Tongue (tissue), 3 donors: ENCODE measurements at places on chromosomes 3 and 15.

GRCh38 chr3:193490580-193490979 lies 64.1 kb downstream of the ATP13A4 start:
- DNase-seq, result no peak

- DNase-seq, result no peak
These were observed 1.6 kb upstream of the UBE2Q2 start for GRCh38 chr15:75841626-75842025.

DNA sequence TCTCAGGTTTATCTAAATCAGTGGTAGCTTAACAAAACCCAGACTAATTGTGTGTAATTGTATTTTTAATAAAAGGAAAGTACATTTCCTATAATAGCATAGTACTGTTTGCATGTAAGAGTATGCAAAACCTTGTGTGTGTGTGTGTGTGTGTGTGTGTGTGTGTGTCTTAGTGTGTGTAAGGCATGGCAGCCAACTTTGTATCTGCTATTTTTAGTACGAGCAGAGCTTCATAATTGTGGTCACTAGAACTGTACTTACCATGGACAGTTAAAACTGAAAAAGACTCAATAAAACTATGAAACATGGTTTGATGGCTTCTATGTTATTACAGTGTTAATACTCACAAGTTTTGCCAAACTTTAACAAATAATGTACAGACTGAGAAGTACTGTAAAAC lies 6.2 kb downstream of the P2RY1 start:
- DNase-seq, result peak; percentile 21

DNA sequence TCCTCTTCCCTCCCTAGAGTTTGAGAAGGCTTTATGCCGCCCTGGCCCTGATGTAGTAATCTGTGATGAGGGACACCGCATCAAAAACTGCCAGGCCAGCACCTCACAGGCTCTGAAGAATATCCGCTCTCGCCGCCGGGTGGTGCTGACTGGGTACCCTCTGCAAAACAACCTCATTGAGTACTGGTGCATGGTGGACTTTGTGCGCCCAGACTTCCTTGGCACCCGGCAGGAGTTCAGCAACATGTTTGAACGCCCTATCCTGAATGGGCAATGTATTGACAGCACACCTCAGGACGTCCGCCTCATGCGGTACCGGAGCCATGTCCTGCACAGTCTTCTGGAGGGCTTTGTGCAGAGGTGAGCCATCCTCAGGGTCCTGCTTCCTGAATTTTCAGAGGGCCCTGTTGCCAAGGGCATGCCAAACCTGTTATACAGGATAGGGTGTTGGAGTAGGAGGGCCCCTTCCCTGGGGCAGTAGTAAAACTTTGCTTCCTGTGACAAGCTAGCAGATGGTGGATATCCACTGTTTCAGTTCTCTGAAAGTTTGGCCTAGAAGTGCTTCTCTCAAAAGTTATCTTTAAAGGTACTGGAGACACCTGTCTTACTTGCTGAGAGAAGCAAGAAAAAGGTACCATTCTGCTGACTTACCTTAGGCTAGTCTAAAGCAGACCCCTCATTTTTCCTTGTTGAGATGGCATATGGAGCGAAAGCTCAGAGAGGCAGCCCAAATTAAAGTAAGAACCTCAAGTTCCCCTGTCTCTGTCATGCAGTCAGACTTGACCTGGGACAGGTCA lies 33.7 kb upstream of the TEX264 start:
- DNase-seq, result peak; percentile 20

DNA sequence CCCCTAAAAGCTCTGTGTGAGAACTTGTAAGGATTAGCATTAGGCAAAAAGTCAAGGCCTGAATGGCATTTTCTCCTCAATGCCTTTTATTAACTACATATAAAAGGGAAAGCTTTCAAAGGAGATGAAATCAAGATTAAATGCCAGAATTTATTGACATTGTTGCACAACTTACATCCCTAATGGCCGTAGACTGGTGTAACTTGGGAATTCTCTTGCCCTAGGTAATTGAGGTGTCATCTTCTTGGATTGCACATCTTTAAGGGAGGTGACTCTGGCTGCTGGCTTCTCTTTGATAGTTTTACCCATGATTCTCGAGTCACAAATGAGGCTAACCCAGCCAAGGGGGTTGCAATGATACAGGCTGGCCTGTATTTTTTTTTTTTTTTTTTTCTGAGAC lies 249.1 kb downstream of the TBL1XR1 start:
- no peak for DNase-seq
